ENCODE measurements at places on chromosomes 3 and 15.
A peak's percentile ranks its signal among the peaks of the same experiment; 100 is the strongest.

DNA sequence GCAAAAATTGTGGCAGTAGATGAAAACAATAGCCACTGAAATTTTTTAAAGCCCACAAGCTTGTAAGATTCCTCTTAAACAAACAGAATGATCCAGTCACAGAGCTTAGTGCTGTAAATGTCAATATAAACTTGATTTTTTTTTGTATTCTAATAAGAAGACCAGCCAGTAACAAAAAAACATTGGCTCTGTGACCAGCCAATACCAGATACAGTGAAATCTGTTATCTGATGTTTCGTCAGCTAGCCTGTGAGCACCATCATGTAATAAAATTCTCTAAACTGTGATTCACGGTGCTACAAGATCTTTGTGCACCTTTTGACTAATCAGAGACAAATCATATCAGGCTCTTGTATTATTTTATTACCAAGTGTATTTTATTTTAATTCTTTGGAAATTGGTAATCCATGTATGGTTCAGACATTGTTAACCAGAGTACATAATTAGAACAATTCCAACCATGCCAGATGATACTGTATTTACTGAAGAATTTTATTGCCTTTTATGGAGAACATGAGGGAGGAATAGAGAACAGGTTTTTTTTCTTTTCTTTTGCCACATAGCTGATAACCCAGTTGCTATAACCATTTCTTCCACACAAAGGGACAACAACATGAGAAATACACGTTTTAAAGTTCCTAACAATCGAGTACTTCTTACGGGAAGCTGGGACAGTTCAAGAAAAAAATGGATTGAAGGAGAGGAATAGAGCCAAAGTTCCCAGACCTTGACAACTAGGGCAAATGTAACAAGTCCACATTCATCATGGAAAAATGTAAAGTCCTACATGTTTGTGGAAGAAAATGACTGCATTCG is 71.9 kb downstream of the FILIP1L start:
- peak; percentile 93 for DNase-seq

- DNase-seq: peak; percentile 98
Observed at GRCh38 chr15:75043509-75044257, 20.3 kb downstream of the PPCDC start.

DNA sequence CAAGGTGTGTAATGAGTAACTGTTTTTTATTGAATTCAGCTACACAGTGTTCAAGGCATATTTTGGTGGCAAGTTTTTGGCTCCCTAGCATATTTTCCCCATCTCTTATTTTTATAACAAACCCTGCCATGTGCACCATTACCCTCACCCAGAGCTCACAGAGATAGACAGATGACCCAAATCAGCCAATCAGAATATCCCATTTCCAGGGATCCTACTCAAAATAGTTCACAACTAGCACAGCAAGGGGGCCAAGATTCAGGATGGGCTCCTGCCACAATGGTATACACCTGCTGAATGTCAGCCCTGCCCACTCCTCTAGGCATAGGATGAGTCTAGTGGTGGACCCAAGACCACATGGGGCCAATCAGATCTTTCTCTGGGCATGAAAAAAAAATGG is 78.8 kb upstream of the SETMAR start:
- DNase-seq: no peak

DNA sequence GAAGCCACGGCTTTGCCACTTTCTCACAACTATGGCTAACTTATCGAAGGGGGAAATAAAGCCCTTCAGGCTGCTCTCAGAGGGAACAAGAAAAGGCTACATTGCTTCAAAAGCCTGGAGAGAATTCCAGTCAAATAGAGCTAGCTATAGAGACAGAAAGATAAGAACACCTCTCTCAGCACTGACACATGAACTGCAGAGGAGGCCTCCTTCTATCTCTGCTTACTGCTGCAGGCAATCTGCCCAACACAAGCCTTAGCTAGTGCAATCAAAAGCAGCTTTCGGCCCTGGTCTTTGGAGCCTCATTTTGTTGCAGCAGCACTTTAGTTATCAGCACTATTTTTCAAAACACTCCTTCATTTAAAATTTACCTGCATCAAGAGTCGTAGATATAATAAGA is 118.4 kb upstream of the ROBO1 start:
- no peak for DNase-seq

GRCh38 chr3:118775021-118775420 is 259.6 kb downstream of the IGSF11 start:
- no peak for DNase-seq

GRCh38 chr3:65576966-65577365 is 461.8 kb downstream of the MAGI1 start:
- DNase-seq: no peak

- DNase-seq: no peak
Observed at GRCh38 chr3:124246949-124247348, 255.0 kb upstream of the ROPN1 start.

GRCh38 chr3:140765246-140765645 is 87.4 kb downstream of the TRIM42 start:
- no peak for DNase-seq

GRCh38 chr15:98142572-98142971 is 182.1 kb downstream of the ARRDC4 start:
- no peak for DNase-seq

DNA sequence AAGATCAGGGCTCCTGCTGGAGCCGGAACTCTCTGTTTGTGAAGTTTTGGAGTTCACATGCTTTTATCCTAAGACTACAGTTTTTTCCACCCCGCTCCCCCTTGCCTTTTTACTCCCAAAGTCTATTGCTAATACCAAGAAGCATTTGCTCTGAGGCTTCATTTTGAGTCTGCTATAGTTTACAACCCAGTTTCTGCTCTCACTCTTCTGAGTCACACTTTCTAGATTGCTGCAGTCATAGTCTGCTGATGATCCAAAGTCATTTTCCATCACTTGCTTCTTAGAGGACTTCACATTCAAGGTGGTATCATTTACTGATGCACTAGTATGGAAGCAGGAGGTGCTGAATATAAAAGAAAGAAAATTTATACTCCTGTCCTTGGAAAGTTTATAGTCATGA is 937.4 kb downstream of the IGSF11 start:
- no peak for DNase-seq

- no peak for DNase-seq
Observed at GRCh38 chr3:134711284-134711683, 60.5 kb upstream of the KY start.

- no peak for DNase-seq
Observed at GRCh38 chr15:77772641-77773402, 140.1 kb upstream of the LINGO1 start.

GRCh38 chr3:61723038-61723437 is 161.7 kb downstream of the PTPRG start:
- DNase-seq: no peak

DNA sequence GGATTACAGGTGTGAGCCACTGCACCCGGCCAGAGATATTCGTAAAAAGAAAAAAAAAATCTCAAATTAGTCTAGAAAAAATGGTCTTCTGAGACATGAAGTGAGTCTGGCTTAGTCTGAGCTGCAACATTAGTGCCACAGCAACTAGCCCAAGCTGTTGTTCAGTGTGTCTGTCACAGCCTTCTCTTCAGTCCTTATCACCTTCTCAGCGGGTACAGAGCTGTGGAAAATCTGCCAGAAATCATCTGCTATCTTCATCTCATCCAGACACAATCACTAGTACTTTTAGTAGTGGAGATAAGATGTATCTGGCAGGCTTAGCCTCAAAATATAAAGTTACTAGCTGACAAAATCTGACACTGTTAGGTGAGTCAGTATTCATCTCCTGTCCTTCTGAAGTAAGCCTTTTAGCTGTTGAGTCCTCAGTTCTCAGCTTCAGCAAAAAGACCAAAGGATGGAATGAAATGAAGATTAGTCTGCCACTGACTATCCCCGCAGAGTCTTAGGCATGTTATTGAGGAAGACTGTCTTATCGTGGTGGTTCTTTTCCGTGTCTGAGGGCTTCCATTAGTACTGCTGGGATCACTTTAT is 120.5 kb upstream of the CGNL1 start:
- DNase-seq: no peak

DNA sequence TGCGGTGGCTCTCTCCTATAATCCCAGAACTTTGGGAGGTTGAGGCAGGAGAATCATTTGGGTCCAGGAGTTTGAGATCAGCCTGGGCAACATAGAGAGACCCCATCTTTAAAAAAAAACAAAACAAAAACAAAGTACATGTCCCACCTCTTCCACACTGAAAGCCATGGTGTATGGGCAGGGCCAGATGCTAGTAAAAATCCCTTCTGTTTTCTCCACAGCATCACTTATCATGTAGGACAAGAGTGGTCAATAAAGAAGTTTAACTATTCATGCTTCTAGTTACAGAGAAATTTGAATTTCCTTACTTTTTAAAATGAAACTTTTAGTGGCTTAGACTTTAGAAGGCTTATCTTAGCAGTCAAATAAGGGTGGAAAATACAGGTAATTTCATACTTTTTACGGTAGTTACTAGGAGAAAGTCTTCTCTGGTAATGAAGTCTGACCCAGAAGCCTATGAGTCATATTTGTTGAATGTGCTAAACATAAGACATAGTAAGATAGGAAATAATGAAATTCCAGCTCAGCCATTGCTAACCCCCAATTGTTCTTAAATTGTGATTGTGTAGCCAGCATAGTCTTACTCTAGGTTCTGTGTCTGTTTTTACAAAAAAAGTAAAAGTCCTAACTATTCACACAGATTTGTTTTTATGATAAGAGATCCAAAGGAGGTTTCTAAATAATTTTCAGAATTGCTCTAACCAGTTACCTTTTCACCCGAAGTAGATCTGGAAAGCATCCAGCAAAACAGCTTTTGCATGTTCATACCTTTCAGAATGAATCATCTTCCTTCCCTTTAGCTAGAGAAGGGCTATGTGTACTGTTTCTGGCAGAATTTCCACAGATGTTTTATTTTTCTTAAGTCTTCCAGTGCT is 16.4 kb upstream of the ZNF609 start:
- peak; percentile 89 for DNase-seq

- DNase-seq: no peak
Observed at GRCh38 chr15:75696311-75696720, 16.3 kb downstream of the CSPG4 start.

DNA sequence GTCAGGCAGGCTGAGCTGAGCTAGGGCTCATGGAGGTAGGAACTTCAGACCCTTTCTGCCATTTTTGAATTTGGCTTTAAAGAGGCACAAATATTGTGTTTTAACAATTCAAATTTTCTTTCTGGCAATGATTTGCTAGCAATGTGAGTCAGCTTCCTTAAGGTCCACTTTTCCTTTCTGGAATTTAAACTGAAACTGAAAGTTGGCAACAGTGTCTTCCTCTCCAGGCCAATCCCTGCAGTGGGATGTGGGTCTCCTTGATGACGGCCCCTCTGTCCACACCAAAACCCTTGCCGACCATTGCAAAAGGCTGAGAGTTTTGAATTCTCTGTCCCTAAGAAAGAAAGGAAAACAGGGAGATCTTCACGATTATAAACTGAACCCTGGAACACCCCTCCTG is 27.1 kb downstream of the RPSA start:
- DNase-seq: peak; percentile 23

DNA sequence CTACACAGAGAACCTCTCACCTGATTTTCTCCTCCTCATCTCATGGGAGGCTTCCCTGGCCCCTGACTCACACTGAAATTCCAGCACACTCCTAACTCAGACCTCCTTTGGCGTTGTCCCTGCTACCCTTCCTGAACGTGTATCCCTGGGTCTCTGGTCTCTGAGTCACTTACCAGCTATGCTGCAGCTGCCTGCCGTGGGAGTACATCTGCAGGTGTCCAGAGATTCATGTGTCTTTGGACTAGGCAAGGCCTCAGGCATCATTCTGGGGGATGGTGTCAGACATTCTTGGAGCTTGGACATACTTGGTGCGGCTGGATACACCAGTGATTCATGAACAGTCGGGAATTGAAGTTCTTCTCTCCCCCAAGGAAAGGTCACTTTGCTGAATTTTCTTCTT is 148.8 kb upstream of the TRIM42 start:
- DNase-seq: peak; percentile 97

DNA sequence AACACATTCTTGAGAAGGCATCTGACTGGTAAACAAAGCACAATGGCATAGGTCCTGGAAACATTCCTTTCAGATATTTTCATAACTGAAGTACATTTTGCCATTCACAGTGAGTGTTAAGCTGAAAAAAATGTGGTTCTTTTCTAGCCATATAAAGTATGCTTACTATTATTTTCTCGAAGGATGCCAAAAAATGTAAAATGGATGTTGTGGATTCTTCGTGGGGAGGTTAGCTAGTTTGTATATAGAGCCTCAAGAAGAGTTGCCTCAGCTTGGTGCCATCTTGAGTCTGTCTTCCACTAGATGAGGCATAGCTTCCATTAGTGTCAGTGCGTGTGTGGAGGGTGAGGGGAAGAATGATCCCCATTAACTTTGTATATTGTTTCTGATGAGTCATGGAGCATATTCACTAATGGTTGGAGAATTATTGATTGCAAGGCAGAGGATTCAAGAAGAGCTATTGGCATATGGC is 4.1 kb downstream of the MBNL1 start:
- DNase-seq: peak; percentile 50

- DNase-seq: no peak
Observed at GRCh38 chr15:36678308-36678707, 98.9 kb downstream of the CDIN1 start.

- DNase-seq: no peak
Observed at GRCh38 chr3:118980832-118981231, 53.8 kb downstream of the IGSF11 start.

DNA sequence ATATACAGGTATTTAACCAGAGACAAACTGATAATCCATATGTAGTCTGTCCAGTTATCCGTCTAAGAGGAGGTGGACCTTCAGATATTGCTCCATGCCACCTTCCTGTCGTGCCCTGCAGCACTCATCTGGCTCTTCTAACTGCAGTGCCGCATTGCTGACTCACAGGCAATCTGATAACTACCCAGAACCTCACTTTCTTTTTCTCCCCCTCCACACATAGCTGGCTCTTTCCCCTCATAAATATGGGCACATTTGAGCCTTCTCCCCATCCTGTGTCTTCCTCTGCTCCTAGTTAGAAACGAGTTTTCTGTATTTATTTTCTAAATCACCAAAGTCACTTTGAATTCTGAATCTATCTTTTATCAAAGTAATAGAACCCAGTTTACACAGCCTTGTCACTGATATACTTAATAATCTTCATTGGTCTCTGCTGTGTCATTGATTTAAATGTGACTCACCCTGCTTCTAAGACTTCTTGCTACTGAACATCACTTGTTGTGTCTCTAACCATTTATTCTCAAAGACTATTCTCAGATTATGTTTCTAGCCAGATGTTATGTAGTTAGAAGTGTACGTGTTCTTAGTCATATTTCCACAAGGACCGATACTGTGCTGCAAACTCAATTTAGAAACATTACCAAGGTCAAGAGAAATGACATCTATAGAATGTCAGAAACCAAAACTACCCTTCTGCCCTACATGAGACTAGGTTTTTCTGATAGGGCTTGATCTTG is 17.4 kb upstream of the KCNMB2 start:
- DNase-seq: no peak

DNA sequence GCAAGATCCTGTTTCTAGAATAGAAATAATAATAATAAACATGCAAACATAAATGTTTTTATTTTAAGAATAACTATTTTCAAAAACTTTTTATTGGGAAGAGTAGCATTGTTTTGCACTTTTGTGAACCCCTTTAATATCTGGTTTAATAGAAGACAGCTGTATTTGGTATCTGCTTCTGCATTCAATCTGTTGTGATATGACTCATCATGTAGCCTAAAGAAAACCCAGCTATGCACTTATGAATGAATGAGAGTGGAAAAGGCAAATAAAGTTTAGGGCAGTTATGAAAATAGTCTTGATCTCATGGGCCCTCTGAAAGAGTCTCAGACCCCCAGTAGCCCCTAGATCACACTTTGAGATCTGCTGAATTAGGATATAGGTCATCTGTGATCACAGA is 100.4 kb upstream of the PPP2R3A start:
- DNase-seq: no peak

Data from non-pigmented ciliary epithelial cell (primary cell).